ENCODE measurements at places on chromosomes 7 and 10.

DNA sequence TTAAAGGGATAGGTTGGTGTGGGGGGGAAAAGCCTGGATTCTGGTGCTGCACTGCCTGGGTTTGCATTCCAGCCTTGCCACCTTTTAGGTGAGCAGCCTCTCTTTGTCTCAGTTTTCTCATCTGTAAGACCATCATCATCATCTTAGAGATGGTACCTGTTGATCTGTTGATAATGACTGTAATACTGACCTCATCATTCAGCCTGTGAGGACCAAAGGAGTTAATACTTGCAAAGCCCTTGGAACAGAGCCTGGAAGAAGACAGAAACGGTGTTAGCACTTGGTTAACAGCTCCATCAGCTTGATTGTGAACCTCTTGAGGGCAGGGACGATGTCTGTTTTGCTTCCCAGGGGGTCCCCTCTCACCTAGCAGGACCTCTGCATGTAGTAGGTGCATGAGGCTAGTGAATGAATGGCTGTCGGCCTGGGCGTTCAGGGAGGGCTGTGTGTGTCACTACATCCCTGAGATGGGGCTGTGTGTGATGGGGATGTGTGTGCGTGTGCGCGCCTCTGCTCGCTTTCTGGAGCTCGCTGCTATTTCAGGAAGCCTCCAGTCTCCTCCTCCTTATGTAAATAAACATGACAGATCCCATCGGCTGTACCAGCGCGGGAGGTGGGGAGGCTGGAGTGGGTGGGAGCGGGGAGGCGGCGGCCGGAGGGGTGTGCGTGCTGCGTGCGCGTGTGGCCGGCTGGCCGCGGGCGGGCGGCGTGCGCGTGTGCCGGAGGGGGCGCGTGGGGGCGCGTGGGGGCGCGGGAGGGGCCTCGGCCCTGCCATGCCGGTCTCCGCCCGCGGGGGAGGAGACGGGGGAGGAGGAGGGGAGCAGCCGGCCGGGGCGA is 61.2 kb downstream of the NEURL1 start:
- DNase-seq = no peak
- H3K4me1 ChIP-seq = peaks cover 11% of the 10 kb centered on the region
- no peaks in the 10 kb centered on the region for H3K36me3 ChIP-seq
- H3K27me3 ChIP-seq = no peaks in the 10 kb centered on the region
- H3K27ac ChIP-seq = no peak overlapping the region

GRCh38 chr7:159114096-159114495 is 30.6 kb downstream of the VIPR2 start:
- H3K36me3 ChIP-seq = no peaks in the 10 kb centered on the region
- DNase-seq = no peak
- no peaks in the 10 kb centered on the region for H3K4me1 ChIP-seq
- no peak overlapping the region for H3K4me3 ChIP-seq

GRCh38 chr7:47734287-47734948 is 152.5 kb upstream of the TNS3 start:
- DNase-seq = no peak
- H3K4me3 ChIP-seq = no peak overlapping the region
- H3K4me1 ChIP-seq = no peaks in the 10 kb centered on the region
- no peaks in the 10 kb centered on the region for H3K27me3 ChIP-seq
- H3K27ac ChIP-seq = no peak overlapping the region

DNA sequence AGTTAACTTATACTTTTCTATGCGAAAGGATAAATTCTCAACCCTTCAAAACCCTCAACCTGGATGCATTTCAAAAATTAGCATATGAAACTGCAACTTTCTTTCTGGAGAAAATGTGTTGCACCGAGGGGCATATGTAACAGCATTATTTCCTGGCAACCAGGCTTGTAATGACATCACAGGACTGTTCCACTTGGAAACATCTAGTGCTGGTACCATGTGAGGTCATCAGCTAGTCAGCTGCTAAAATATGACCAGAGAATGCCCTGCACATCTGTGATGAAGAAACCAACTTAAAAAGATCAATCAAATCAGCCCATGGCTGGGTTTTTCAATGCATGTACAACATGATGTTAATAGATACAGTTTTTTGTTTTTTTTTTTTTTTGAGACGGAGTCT is 40.0 kb downstream of the FGFR2 start:
- DNase-seq = no peak
- no peaks in the 10 kb centered on the region for H3K4me1 ChIP-seq
- H3K27me3 ChIP-seq = no peaks in the 10 kb centered on the region
- H3K36me3 ChIP-seq = no peaks in the 10 kb centered on the region

GRCh38 chr7:64888901-64889685 is 14.0 kb upstream of the ZNF273 start:
- no peak overlapping the region for H3K27ac ChIP-seq
- no peaks in the 10 kb centered on the region for H3K36me3 ChIP-seq
- H3K27me3 ChIP-seq = no peaks in the 10 kb centered on the region
- no peak for DNase-seq

GRCh38 chr7:157009778-157010587 is 480 bp downstream of the MNX1 start:
- no peaks in the 10 kb centered on the region for H3K4me1 ChIP-seq
- no peaks in the 10 kb centered on the region for H3K36me3 ChIP-seq
- no peak overlapping the region for H3K27ac ChIP-seq
- DNase-seq = no peak

- H3K27me3 ChIP-seq = no peaks in the 10 kb centered on the region
- no peaks in the 10 kb centered on the region for H3K4me1 ChIP-seq
- H3K36me3 ChIP-seq = no peaks in the 10 kb centered on the region
- peak; percentile 33 for DNase-seq
- no peak overlapping the region for H3K4me3 ChIP-seq
- H3K27ac ChIP-seq = no peak overlapping the region
Observed at GRCh38 chr7:26112203-26112740, 39.7 kb upstream of the NFE2L3 start.

DNA sequence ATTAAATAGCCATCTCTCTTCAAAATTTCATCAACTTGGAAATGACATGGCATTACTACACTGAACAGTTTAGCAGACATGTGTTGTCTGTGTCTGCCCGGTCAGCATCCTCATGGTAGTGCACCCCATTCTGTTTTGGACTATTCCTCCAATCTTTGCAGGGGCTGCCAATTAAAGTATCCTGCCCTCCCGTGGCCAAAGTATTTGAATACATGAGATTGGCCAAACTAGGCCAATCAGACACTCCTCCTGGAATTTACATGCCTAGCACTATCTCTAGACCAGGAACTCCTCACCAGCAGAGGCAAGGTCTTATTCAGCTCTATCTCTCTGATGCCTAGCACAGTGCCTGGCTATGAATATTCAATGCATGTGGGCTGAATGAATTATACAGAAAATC is 4.4 kb downstream of the SHTN1 start:
- H3K36me3 ChIP-seq = no peaks in the 10 kb centered on the region
- no peak overlapping the region for H3K27ac ChIP-seq
- no peak for DNase-seq
- H3K4me1 ChIP-seq = no peaks in the 10 kb centered on the region

GRCh38 chr10:92750791-92751533 is 61.2 kb downstream of the HHEX start:
- H3K27ac ChIP-seq = no peak overlapping the region
- H3K27me3 ChIP-seq = no peaks in the 10 kb centered on the region
- no peaks in the 10 kb centered on the region for H3K36me3 ChIP-seq
- DNase-seq = no peak

- H3K4me1 ChIP-seq = no peaks in the 10 kb centered on the region
- no peak overlapping the region for H3K4me3 ChIP-seq
- no peaks in the 10 kb centered on the region for H3K36me3 ChIP-seq
- no peaks in the 10 kb centered on the region for H3K27me3 ChIP-seq
Observed at GRCh38 chr10:29163746-29164145, 125.1 kb upstream of the LYZL1 start.

- H3K4me1 ChIP-seq = no peaks in the 10 kb centered on the region
- no peak overlapping the region for H3K4me3 ChIP-seq
- no peaks in the 10 kb centered on the region for H3K36me3 ChIP-seq
- H3K27ac ChIP-seq = no peak overlapping the region
Observed at GRCh38 chr7:41809116-41809515, 106.2 kb upstream of the INHBA start.
